Mesenchymal stem cell (in vitro differentiated cells and primary cell): ENCODE measurements at places on chromosomes 2 and 18.
A peak's percentile ranks its signal among the peaks of the same experiment; 100 is the strongest.

DNA sequence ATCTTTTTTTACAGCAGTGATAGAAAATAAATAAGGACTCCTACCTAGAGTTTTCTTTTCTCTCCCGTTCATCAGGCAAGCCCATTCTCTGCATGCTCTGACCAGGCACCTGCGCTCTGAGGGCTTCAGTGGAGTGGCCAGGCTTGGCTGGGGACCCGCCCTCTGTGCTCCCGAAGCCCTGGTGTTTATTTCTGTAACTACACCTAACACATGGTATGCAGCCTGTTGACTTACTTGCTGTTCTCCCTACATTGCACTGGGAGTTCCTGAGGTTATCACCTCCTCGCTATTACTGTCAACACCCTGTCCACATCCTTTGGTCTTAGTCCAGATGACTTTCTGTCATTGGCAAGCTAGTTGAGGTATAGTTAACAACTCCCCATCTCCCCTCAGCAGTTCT lies 317.7 kb downstream of the LPIN1 start:
- H3K4me3 ChIP-seq: no peak overlapping the region
- no peak for DNase-seq
- no peak overlapping the region for H3K27ac ChIP-seq
- no peaks in the 10 kb centered on the region for H3K27me3 ChIP-seq
- no peaks in the 10 kb centered on the region for H3K36me3 ChIP-seq

GRCh38 chr2:188984065-188984491 lies 9.9 kb downstream of the COL3A1 start:
- no peaks in the 10 kb centered on the region for H3K27me3 ChIP-seq
- DNase-seq: peak; percentile 55
- H3K4me3 ChIP-seq: no peak overlapping the region
- H3K4me1 ChIP-seq: no peaks in the 10 kb centered on the region

DNA sequence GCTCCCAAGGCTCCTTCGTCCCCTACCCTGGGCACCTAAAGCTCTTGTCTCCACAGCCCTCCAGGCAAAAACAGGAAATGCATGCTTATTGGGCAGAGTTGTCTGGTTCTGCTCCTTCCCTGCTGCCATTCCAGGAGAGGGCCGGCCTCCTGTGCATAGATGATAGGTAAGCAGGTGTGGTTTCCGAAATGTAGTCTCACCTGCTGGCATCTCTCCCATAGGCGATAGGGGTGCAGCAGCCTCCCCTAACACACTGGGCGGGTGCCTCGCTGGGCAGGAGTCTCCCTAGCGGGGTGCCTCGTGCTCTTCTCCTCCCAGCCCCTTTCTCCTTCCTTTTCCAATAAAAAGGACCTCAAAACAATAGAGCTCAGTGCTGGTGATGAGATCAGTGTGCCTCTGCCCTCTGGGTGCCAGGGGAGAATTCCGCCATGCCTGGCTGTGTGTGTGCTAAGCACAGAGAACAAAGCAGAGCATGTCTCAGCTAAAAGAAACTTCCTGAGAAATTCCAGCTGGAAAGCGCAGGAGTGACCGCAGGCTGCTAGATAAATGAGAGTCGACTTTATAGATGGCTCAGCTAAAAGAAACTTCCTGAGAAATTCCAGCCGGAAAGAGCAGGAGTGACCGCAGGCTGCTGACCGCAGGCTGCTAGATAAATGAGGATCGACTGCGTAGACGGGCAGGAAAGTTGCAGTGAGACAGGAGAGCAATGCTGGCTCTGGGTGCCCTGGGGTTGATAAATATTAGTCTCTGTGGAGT lies 11.3 kb upstream of the PXDN start:
- H3K4me3 ChIP-seq: no peak overlapping the region
- no peak overlapping the region for H3K27ac ChIP-seq
- peak; percentile 82 for DNase-seq
- no peaks in the 10 kb centered on the region for H3K27me3 ChIP-seq
- no peaks in the 10 kb centered on the region for H3K36me3 ChIP-seq

DNA sequence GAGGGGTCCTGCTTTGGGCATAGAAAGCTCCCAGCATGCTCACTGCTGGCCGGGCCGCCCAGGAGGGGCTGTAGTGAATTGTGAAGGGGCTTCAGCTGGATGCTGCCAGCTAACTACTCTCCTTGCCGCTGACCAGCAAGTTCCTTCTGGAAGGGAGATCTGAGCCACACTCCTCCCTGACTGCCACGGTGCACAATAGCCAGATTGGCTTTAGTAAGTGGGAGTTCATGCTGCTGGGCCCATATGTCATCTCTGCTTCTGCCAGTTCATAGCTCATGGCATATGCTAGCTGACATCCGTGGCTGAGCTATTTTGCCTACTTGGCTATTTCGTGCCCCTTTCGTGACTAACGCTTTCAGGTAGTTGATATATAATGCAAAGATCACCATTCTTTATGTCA lies 51.6 kb upstream of the ROCK2 start:
- no peak overlapping the region for H3K4me3 ChIP-seq
- peaks cover 20% of the 10 kb centered on the region for H3K4me1 ChIP-seq
- DNase-seq: no peak
- H3K27ac ChIP-seq: no peak overlapping the region
- no peaks in the 10 kb centered on the region for H3K36me3 ChIP-seq

- DNase-seq: peak; percentile 8
- H3K4me1 ChIP-seq: no peaks in the 10 kb centered on the region
- H3K36me3 ChIP-seq: no peaks in the 10 kb centered on the region
- H3K27me3 ChIP-seq: no peaks in the 10 kb centered on the region
- no peak overlapping the region for H3K4me3 ChIP-seq
Measured at GRCh38 chr2:155310589-155310988, 612.1 kb downstream of the KCNJ3 start.

- H3K4me3 ChIP-seq: no peak overlapping the region
- H3K4me1 ChIP-seq: peaks cover 39% of the 10 kb centered on the region
- peak overlapping the region; percentile 94 for H3K27ac ChIP-seq
Measured at GRCh38 chr2:134669731-134670669, 48.8 kb downstream of the TMEM163 start.

DNA sequence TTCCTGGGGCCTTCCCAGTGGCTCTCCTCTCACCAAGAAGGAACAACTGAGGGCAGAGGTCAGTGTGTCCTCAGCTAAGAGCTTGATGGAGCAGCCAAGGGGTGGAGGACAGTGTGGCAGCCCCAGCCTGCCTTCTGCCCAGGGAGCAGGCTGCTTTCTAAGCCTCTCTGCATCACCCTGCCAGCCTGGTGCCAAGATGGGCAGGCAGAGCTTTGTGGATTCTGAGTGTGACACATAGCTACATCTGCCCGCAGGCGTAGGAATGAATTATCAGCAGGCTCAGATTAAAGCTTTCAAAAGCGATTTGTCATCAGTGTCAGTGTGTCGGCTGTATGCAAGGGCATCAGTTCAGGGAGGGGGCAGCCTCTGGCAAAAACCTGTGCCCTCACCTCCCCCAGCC lies 8.7 kb downstream of the MAL start:
- peaks cover 16% of the 10 kb centered on the region for H3K27me3 ChIP-seq
- DNase-seq: no peak
- no peak overlapping the region for H3K27ac ChIP-seq
- no peak overlapping the region for H3K4me3 ChIP-seq

GRCh38 chr2:103402944-103403343 lies 641.1 kb downstream of the TMEM182 start:
- no peak for DNase-seq
- no peaks in the 10 kb centered on the region for H3K36me3 ChIP-seq
- no peaks in the 10 kb centered on the region for H3K27me3 ChIP-seq

GRCh38 chr2:163822033-163822432 lies 86.2 kb upstream of the FIGN start:
- no peak overlapping the region for H3K27ac ChIP-seq
- no peak for DNase-seq
- no peaks in the 10 kb centered on the region for H3K36me3 ChIP-seq
- no peaks in the 10 kb centered on the region for H3K4me1 ChIP-seq
- H3K4me3 ChIP-seq: no peak overlapping the region

DNA sequence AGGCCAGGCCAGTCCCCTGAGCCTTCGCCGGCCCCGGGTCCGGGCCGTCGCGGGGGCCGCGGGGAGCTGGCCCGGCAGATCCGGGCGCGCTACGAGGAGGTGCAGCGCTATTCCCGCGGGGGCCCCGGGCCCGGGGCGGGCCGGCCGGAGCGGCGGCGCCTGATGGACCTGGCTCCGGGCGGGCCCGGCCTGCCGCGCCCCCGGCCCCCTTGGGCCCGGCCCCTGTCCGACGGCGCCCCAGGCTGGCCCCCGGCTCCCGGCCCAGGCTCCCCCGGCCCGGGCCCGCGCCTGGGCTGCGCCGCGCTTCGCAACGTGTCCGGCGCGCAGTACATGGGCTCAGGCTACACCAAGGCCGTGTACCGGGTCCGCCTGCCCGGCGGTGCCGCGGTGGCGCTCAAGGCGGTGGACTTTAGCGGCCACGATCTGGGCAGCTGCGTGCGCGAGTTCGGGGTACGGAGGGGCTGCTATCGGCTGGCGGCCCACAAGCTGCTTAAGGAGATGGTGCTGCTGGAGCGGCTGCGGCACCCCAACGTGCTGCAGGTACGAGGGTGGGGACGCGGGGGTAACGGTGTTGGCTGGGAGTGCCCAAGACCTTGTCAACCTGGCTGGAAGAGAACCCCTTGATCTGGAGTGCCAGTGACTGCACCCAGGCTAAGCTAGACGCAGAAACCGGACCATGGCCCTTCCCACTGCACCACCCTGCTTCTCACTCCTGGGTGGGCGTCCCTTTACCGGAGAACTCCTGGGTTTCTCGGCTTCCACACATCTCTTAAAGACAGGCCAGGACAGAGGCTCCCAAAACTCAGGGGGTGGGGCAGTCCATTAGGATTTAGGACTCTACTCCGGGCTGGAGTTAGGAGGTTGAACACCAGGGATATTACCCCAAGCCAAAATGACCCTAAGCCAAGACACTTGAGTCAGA lies 739 bp downstream of the PKDCC start:
- no peak overlapping the region for H3K27ac ChIP-seq
- H3K4me3 ChIP-seq: peak overlapping the region; percentile 84
- H3K36me3 ChIP-seq: peaks cover 3% of the 10 kb centered on the region
- peaks cover 44% of the 10 kb centered on the region for H3K4me1 ChIP-seq

- H3K36me3 ChIP-seq: no peaks in the 10 kb centered on the region
- H3K27me3 ChIP-seq: no peaks in the 10 kb centered on the region
- H3K27ac ChIP-seq: no peak overlapping the region
- H3K4me3 ChIP-seq: no peak overlapping the region
- DNase-seq: no peak
Measured at GRCh38 chr2:189514104-189514503, 66.5 kb downstream of the SLC40A1 start.
